IMR-90 (cell line): ENCODE measurements at places on chromosomes 3 and 15. TPM values are rescaled to one million over a fixed set of nuclear protein-coding genes. Genes with fewer than 3 reads are reported as not detected.

- no peaks in the 10 kb centered on the region for H3K27me3 ChIP-seq
- peak overlapping the region; percentile 53 for H3K27ac ChIP-seq
- peaks cover 35% of the 10 kb centered on the region for H3K4me1 ChIP-seq
- no peaks in the 10 kb centered on the region for H3K36me3 ChIP-seq
- no peak overlapping the region for H3K4me3 ChIP-seq
- DNase-seq: no peak
Observed at GRCh38 chr15:98878862-98879261, 128.7 kb downstream of the PGPEP1L start.

GRCh38 chr15:56608140-56608778, 125.0 kb downstream of the ZNF280D start:
- no peaks in the 10 kb centered on the region for H3K4me1 ChIP-seq
- H3K4me3 ChIP-seq: no peak overlapping the region
- peak; percentile 10 for DNase-seq
- no peaks in the 10 kb centered on the region for H3K36me3 ChIP-seq
- no peak overlapping the region for H3K27ac ChIP-seq

Gene PRSS50
- polyA plus RNA-seq: not detected in 2 replicates

GRCh38 chr15:50576166-50576565, 29.7 kb upstream of the USP50 start:
- H3K4me1 ChIP-seq: peaks cover 2% of the 10 kb centered on the region; the same call in 1 of the 2 replicates
- peaks cover 32% of the 10 kb centered on the region for H3K36me3 ChIP-seq
- no peak for DNase-seq
- H3K27ac ChIP-seq: no peak overlapping the region
- H3K4me3 ChIP-seq: no peak overlapping the region
